Ammon's horn (tissue), 1 donor: ENCODE measurements at places on chromosomes 12 and 14.

GRCh38 chr14:39229222-39229543 is 4.5 kb upstream of the MIA2 start:
- DNase-seq = no peak

GRCh38 chr14:68779761-68780323 is 13.0 kb downstream of the ZFP36L1 start:
- no peak for DNase-seq

GRCh38 chr14:77102154-77102553 is 4.1 kb downstream of the CIPC start:
- peak; percentile 78 for DNase-seq

DNA sequence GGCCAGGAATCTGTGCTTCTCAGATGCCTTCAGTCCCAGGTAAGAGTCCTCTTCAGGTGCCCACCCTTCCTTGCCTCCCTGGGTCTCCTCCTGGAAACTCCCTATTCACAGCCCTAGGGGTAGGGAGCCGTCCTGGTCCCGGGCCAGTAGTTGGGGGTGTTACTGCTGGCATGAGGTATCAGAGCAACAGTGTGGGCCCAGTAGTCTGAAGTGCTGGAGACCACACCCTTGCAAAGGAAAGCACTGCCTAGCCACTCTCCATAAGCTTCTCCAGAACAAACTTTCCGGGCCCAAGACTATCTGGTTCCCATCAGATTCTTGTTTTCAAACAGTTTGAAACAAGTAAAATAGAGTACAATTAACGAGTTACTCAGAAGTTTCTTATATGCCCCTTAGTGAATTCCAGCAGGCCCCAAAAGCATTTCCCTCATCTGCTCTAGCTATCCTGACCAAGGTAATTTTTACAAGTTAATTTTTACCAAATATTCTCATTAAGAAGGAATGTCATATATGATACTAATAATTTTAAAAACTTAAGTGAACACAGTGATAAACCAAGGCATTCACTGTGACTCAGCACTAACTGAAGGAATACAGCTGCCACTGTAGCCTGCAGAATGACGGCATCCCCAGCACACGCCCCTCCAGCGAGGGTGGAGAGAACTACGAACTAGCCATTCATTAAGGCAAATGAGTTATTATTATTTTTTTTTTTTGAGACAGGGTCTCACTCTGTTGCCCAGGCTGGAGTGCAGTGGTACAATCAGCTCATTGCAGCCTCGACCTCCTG is 49.4 kb downstream of the MOK start:
- DNase-seq = no peak

DNA sequence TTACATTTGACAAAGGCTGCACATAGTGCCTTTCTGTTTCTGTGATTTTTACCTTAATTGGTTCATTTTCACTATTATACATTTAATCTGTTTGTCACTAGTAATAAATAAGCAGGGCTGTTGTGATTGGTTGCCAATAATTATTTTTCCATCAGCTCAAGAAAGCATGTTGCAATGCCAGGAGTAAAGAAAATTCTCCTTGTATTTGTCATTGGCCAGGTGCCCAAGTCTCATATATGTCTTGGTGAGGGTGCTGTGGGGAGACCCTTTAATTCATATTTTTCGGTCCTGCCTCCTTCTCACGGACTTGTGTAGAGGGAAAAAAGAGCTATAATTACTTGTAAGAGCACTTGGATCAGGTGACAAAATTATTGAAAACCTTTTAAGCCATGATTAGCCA is 108.0 kb downstream of the KITLG start:
- DNase-seq = no peak

DNA sequence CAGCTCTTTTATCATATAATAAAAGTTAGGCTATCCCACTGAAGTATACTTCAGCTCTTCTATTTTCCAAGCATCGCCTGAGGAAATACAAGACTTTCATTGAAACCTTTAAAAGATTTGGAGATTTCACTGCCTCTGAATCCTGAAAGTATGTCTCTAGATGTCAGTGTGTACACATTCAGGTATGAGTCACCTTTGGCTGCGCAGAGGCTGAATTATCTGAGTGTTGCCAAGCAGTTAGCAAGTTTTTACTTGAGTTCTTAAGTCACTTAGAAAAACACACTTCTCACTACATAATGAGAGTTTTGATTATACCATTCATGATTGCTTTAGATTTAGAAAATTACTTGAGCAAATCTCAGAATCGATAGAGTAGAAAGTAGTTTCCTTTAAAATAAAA is 210.3 kb downstream of the TMTC2 start:
- DNase-seq = no peak

GRCh38 chr12:116266168-116266601 is 11.3 kb downstream of the MED13L start:
- no peak for DNase-seq

DNA sequence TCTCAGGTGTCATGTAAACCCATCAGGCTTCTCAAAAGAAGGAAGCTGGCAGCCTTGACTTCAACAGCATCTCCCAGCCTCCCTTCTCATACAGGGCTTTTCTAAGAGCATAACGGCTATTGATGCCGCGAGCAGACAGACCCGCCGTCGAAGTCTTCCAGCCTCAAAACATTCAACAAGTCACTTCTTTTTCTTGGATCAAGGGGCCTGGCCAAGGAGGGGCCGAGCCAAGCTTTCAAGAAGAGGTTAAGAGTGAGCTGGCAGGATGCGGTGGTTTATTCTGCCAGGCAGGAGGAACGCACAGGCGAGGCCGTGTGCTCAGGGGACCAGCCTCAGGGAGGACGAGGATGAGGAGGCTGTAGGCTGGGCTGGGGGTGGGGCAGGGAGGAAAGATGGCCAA is 102.9 kb upstream of the RFLNA start:
- DNase-seq = no peak

DNA sequence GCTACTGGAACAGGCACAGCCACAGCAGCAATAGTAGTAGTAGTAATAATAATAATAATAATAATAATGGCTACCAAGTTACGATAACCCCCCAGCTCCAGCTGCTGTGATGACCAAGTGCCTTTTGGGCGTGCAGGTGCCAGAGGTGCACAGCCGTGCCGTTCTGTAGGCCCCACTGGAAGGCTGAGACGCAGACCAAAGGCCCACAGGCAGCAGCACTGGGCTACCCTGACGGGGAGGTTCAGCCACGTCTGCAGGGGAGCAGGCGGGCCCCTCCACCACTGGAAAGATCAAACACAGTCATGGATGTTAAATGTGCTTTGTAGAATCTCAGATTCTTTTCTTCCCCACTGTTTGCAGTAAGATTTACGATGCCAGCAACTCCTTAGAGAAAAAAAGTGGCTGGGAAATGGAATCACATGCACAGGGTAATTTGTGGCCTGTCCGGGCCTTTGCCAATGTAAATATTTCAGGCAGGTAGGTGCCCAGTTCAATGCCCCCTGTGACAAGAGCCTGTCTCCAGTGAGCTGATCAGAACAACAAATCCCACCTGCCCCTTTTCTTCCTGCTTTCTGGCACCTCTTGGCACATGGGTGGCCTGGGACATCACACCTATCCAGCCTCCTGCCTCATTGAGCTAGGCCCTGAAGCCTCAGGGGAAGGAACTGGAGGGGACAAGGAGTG is 32.6 kb downstream of the CCDC85C start:
- no peak for DNase-seq

GRCh38 chr12:39919790-39920189 is 186.1 kb downstream of the SLC2A13 start:
- no peak for DNase-seq

- DNase-seq = no peak
Observed at GRCh38 chr14:88188745-88189416, 134.2 kb downstream of the KCNK10 start.

DNA sequence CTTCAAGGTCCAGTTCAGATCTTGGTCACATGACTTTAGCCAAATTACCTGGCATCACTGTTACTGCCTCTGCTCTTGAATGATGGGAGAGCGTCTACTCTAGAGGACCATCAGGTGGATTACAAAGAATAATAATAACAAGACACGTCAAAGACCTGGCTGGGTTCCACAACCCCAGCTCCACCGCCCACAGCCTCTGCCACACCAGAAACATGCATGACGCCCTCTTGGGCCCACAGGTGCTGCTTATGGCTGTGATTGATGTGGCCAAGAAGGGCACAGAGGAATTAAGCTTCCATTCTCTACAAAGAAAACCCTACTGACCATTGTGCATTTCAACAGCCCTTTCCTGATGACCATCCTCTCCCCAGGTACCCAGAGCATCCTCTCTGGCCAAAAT is 18.2 kb downstream of the SERPINA3 start:
- DNase-seq = no peak

DNA sequence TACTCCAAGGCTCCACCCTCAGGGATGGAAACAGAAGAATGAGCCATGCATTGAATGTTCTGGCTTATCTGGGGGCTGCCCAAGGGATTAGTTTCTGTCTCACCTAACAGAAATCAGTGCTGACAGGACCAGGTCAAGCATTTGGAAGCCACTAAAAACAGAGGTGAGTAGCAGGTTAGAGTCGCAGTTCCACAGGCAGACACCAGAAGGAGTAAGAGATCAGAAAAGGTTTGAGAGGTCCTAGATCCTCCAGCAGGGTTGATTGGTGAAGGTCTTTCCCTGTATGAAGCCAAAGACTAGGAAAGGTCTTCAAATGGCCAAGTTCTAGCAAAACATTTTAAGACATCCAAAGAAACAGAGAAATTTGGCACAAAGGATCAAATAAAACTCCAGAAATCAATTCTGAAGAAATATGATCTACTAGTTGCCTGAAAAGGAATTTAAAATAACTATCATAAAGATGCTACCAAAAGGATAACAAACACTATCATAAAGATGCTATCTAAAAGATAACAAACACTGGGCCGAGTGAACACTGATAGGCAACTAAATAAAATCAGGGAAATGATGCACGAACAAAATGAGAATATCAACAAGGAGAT is 19.5 kb upstream of the TTC9 start:
- no peak for DNase-seq

DNA sequence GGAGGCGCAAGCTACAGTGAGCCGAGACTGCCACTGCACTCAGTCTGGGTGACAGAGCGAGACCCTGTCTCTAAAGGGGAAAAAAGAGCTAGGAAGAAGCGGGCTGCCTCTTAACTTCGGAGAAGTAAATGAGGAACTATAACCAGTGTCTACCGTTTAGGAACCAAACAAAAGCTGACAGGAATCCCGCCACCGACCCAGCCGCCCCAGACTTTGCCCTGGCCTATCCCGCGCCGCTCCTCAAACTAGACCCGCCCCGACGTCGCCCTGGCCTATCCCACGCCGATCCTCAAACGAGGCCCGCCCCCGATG is 568 bp upstream of the SIVA1 start:
- no peak for DNase-seq

GRCh38 chr14:79855789-79856188 is 355.5 kb downstream of the DIO2 start:
- DNase-seq = no peak
